ENCODE measurements at places on chromosomes 7 and 10. TPM values are rescaled to one million over a fixed set of nuclear protein-coding genes. Genes with fewer than 3 reads are reported as not detected.

The FAS gene
- polyA plus RNA-seq, result 78.4 TPM

The TMEM196 gene
- polyA plus RNA-seq, result not detected

The USP54 gene
- 8.6 TPM for polyA plus RNA-seq

The PIK3AP1 gene
- 0.16 TPM for polyA plus RNA-seq

The ASB10 gene
- not detected for polyA plus RNA-seq

The VGF gene
- polyA plus RNA-seq, result 0.38 TPM

Data from AG04450 (cell line).